GM23248 (cell line): ENCODE measurements at places on chromosomes 12 and 14.

- DNase-seq, result peak; percentile 70
Measured at GRCh38 chr12:112183141-112184021, 58.0 kb downstream of the TRAFD1 start.

GRCh38 chr12:25107920-25108319, 87.0 kb downstream of the DNAI7 start:
- DNase-seq, result no peak

GRCh38 chr14:67490196-67490595, 1.7 kb upstream of the TMEM229B start:
- DNase-seq, result no peak

DNA sequence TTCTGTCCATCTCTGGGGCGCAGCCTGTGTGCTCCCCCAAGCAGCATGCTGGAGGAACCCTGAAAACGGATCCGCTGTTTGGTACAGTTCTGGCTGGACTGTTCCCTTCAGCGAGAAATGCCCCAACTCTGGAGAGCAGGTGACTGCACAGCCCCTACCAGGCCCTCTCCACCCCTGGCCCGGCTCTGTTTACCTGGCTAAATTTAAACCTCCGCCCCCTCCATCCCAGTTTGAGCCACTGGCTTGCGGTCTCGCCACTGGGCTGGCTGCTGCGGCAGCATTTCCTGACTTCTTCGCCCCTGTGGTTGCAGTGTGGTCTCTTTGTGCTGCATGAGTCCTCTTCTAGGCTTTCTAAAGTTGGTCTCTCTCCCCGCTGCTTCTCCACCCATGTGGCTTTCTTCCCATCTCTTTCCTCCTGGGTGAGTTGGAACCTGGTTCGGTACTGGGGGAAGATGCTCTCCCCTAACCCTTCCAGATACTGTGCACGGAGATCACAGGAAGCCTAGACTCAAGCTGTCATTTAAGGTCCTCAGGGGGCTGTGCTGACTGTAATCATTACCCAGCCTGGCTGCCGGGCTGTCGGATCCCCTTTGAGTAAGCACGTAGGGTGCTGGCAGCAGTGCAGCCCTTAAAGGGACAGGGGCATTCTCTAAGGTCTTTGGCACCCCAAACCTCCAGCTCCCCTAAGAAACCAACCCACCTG, 60.6 kb downstream of the FBXL14 start:
- peak; percentile 75 for DNase-seq

DNA sequence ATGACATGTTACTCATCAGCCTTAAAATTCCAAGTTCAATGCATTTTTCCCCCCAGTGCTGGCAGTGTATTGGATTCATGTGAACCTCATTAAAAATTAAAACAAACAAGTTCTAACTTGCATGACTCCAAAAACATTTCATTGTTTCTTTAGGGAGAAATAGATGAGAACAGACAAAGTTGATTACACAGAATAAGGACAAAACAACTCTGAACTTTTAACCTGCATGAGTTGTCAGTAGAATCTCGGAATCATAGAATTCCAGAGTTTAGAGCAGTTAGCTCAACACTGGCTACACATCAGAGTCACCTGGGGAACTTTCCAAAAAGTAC, 127.5 kb downstream of the TMX1 start:
- peak; percentile 62 for DNase-seq

GRCh38 chr12:27193106-27193505, 51.0 kb upstream of the STK38L start:
- peak; percentile 71 for DNase-seq

DNA sequence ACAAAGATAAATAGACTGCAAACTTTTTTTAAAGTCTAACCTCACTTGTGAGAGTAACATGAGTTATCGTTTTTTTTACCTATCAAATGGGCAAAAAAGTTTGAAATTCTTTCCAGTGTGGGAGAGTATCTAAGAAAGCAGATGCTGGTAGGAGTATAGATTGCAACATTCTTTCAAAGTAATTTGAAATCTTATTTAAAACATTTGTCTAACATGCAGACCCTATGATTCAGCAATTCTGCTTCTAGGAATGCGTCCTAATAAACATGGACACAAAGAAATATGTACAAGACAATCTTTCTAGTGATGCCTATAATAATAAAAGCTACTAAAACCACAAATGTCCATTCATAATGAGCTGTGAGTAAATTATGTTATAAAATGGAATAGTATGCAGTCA, 110.4 kb upstream of the TMCC3 start:
- DNase-seq, result no peak

DNA sequence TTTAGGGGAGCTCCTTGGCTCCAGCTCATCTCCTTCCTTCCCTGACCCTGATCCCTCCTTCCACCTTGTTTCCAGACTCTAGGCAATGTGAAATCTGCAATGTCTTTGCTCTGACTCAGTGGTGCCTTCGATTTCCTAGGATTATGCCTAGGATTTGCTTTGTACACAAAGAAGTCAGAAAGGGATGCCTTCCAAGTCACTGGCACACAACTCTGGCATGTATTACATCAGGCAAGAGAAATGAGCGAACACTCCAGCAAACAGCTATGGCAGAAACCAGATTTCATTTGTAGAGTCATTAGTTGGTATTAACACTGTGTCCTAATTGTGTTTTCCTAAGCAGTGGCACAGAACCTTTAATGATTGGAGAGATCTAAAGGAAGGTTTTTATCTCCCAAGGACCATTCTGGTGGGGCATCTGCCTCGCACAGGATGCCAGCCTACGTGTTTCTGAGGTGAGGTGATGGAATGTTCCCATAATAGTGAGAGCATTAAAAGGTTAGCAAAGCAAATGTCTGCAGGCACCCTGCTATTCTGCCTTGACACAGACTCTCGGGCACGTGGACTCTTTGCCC, 84.9 kb downstream of the WSCD2 start:
- DNase-seq, result no peak

DNA sequence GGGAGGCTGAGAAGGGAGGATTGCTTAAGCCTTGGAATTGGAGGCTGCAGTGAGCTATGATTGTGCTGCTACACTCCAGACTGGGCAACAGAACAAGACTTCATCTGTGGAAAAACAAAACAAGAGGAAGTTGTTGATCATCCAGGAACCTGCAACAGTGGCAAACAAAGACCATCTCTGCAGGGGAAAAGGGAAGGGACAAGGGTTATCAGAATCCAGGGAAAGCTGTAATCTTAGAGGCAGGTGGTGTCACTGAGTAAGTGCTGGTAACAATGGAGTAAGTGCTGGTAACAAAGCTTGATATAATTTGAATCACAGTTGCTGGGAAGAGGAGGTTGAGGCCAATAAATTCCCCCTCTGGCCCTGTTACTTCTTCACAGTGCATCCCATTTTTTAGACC, 27.5 kb upstream of the DCN start:
- DNase-seq, result no peak

DNA sequence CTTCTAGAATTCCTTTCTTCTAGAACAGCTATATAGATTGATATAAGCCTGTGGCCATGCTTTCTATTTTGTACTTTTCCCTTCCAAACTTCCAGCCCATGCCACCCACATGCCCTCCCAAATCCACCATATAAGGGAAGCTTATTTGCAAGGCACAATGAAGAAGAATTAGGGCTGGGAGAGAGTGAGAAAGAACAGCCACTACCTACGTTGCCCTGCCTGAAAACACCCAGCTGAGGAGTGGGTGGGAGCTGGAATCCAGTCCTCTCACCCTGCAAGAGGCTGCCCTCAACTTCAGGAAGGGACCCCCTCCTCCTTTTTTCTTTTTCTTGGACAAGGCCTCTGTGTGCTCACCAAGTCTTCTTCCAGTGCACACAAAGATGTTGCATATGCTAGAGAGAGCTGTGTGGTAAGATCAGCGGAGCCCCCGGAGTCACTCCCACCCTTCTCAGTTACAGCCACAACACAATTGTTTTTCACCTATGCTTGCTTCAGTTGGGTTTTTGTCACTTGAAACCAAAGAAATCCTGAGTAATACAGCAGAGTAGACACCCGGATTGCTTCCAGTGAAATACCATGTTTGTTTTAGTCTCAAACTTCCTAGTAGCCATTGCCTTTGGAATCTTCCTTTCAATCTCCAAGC, 38.8 kb downstream of the CDKL1 start:
- no peak for DNase-seq

GRCh38 chr14:99265571-99265970, 6.4 kb downstream of the BCL11B start:
- no peak for DNase-seq

GRCh38 chr12:50839042-50839441, 3.7 kb upstream of the TMPRSS12 start:
- DNase-seq, result peak; percentile 36

DNA sequence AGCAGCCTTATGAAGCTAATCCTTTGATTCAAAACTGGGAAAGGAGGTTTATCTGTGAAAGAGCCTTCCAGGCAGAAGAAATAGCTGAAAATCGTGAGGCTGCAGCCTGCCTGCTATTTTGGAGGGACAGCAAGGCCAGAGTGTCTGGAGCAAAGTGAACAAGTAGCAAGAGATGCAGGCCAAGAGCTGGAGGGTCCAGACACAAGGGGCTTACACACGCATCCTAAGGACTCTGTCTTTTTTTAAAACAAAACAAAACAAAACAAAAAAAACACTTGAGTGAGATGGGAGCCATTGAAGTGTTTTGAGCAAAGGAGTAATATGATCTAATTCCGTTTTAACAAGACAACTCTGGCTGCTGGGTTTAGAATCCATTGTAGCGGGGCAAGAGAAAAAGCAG, 76.4 kb upstream of the BCAT1 start:
- no peak for DNase-seq

DNA sequence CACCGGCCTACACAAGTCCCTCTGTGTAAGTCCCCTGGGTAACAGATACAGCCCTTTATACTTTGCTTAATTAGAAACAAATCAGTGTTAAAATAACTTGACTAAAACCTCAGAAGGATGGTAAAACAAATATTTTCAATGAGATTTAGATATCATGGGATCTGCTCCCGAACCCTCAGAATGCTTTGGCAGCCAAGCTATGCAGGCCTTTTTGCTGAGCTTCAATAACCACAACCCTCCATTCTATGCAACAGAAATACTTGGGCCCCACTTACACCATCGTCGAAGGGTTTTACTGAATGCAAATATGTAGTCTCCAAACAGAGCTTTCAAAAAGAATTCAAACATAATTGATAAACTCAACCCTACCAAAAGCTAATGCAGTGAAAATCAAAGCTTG, 29.3 kb upstream of the PITPNM2 start:
- DNase-seq, result no peak

DNA sequence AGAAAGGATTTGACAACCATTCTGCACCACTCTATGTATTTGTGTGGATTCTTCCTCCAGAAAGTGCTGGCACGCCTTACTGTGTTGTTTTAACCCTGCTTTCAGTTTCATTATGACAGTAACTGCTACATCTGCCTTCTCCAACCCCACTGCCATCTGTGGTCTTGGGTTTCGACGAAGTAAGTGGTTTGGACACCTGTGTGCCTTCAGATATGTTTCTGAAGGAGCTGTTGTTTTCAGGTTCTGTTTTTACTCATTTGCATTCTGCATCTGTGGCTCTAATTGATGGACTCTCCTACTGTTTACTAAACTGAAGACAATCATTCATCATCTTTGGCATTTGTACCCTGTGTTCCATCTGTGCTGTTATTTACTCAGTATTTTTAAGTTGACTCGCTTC, 4.1 kb downstream of the TSHR start:
- DNase-seq, result no peak

DNA sequence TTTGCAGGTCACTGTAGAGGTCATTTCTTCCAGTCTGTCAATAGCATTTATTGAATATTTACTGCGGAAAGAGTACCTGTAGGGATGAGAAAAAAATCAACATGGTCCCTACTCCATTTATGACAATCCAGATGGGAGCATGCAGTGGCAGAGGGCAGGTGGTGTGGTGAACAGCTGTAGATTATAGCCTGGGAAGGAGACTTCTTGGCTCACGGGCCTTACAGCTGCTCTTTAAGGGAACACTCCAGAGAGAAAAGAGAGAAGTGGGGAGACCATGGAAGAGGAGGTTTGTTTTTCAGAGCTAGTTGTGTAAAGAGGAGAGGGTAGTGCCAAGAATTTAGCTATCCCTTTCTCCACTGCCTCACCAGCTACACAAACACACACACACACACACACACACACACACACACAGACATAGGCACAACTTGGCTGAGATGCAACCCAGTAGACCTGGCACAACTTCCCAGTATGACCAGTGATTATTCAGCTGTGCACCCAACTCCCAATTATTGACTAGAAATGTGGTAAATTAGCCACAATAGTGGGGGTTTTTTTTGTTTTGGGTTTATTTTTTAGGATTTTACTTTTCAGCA, 41.0 kb downstream of the GPHB5 start:
- no peak for DNase-seq

DNA sequence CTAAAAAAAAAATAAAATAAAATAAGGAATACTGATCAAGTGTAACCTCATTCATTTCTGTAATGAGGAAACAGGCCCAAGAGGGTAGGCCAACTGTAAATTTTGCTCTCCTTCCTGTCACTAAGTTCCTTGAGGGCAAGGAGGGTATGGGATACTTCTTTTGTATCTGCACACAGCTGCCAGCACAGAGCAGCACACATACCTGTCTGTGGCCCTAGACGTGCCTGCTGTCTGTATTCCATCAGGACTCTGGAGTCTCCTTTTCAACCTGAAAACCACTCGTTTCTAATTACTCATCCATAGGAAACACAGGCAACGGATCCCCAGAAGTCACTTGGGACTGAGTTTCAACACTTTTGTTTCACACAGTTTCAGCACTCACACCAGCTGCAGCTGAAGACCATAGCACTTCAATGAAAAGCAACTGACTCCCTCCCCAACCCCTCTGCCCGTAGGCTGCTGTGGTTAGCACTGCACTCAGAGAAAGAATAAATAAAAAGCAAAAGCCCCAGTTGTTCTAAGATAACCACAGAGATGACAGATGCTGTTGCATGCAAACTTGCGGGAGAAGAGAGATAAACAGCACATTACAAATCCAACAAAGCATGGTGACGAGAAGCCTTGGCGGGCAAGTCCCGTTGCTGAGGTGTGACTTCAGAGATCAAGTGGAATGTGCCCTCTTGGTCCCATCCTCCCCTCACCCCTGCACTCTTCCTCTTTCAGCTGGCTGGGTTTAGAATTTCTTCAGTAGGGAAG, 24.9 kb downstream of the CRACR2A start:
- no peak for DNase-seq

- no peak for DNase-seq
Measured at GRCh38 chr12:68290126-68290525, 36.7 kb upstream of the IL22 start.

DNA sequence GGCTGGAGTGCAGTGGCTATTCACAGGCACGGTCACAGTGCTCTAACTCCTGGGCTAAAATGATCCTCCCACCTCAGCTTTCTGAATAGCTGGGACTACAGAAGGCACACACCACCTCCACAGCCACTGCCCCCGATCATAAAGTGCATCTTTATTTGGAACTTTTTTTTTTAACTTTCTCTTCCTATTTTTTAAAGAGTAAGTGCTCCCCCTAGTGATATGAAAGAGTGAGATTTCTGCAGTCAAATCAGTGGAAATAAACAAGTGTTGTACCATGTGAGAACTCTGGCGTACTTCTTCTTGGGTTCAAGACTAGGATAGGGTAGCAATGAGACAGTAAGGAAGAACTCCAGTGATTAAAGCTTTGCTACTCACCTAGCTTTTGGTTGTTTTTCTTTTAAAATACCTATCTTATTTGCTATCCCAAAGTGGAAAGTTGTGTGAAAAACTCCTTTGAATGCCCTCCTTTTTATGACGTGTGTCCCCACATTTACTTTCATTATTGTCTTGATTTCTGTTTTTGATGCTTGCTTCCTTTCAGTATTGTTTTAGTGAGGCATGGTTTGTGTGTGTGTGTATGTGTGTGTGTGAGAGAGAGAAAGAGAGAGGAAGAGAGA, 6.6 kb downstream of the PPP4R4 start:
- DNase-seq, result peak; percentile 63
